ENCODE measurements at places on chromosomes 6 and 20.
A peak's percentile ranks its signal among the peaks of the same experiment; 100 is the strongest.

DNA sequence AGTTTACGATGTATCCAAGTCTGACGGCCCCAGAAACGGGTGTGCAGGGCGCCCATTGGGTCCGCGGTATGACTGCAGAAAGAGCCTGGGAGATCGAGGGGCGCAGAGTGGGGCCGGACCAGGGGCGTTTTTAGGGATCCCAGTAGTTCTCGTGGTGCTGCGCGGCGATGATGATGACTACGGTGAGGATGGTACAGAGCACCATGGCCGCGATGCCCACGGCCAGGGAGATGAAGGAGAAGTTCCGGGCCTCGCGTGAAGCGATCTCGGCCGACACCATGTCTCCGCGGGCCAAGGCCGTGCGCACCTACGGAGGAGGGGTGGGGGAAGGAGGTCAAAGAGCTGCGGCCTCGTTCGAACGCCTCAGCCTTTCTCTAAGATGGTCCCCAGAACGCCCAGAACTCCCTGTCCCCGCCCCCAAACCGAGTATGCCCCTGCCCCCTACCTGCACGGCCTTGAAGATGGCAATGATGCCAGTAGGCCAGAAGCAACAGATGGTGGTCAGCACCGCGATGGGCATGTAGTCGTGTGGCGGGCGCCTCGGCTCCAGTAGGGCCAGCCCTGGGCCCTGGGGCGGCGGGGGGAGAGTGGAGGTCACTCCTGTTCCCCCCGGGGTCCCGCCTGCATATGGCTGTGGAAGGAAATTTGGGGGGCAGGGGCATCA is 2.5 kb downstream of the PRRT1 start:
- DNase-seq: no peak

GRCh38 chr6:33742092-33742491 is 4.6 kb downstream of the IP6K3 start:
- no peak for DNase-seq

DNA sequence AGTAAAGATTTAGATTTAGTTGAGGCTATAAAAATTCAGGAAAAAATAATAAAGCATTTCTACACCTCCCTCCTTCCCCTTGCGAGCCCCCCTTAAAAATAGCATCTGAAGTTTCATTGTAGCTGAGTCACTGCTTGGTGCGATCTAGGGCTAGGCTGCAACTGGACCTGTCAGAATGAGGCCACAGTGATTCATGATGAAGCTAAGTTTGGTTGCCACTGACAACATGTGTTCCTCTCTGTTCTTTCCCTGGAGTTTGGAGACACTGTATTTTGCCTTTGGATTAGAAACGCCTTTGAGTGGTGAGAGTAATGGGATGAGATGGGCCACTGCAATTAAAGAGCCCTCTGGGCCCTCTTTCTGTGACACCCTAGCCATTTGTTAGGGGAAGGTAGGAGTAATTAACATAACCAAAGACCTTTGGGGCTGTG is 334.1 kb downstream of the NRN1 start:
- DNase-seq: no peak

DNA sequence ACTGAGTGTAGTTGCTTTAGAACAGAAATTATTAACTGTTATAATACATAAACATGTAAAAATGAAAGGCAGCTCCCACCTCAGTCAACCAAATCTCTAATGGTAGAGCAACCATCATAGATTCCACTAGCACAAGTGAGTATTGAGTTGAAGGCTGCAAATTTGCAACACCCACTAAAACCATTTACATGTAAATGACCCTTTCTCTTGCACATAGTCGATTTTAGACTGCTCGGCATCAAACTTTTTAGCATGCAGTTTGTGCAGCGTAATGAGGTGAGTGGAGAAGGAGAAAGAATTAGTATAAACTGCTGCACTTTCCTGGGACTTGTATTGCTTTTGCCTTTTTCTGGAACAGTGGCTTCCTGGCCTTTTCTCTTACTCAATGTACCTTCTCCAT is 62.8 kb downstream of the FBXO5 start:
- DNase-seq: no peak

DNA sequence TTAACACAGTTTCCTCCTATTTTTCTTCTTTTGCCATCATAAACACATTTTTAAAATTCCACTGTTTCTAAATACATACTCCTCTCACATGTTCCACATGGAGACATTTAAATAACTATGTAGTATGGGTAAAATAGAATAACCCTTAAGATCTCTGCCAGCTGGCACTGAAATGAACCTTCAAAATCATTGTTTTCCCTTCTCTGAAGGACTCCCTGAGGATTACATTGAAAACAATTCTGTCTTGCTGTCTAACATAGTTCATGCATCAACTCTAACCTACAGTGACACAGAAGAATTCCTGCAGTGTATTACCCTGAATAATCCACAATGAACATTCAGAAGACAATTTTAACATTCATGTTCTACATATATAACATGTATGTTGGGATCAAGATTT is 1361.8 kb upstream of the CITED2 start:
- DNase-seq: no peak

- peak; percentile 47 for DNase-seq
These were observed 1.8 kb downstream of the SLA2 start for GRCh38 chr20:36644032-36644705.

- DNase-seq: no peak
These were observed 323.3 kb upstream of the NT5E start for GRCh38 chr6:85126485-85127167.

Measured in T-helper 22 cell (primary cell).